Stimulated activated CD4-positive, alpha-beta T cell treated with anti-CD3 and anti-CD28 coated beads, Interleukin-2, amount 100 ng/mL, for 4 hours (primary cell): ENCODE measurements at places on chromosomes 1 and 21.

DNA sequence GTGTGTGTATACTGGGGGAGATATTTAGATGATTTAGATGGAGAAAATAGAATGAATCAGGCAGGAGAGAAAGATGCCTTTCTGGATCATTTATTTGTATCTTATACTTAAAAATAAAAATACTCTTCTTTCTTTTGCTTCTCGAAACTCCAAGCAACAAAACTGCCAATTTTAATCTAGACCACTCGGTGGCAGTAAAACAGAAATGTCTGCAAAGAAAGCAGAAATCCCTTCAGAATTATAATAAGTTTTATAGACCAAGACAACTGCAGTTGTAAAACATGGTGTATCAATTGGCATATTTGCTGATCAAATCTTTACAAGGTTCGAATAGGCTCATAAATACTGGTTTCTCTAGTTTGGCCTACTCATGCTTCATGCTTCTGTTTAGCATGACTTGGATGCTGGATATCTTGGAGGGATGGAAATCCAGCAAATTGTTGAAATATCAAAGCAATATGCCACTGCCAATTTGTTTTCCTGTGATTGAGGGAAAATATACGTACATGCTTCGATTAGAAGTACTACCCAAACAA is 15.1 kb upstream of the C1orf87 start:
- DNase-seq, result no peak

GRCh38 chr1:161989108-161989507 is 34.6 kb downstream of the OLFML2B start:
- no peak for DNase-seq

DNA sequence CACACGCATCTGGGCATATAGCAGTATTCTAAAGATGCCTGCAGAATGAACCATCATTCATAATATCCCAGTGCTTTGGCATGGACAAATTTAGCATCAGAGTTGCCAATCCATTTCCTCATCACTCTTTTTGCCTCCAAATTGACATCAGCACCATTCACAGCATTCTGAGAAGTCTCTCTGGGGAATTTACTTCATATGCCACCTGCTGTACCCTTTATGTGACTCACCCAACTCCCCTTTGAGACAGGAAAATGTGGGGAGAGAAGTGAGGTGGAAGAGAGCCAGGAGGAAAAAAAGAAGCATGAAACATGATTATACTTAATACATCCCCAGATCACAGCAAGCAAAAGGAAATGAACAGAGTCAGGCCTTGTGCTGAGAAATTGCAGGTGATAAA is 37.4 kb downstream of the RAB3B start:
- no peak for DNase-seq

DNA sequence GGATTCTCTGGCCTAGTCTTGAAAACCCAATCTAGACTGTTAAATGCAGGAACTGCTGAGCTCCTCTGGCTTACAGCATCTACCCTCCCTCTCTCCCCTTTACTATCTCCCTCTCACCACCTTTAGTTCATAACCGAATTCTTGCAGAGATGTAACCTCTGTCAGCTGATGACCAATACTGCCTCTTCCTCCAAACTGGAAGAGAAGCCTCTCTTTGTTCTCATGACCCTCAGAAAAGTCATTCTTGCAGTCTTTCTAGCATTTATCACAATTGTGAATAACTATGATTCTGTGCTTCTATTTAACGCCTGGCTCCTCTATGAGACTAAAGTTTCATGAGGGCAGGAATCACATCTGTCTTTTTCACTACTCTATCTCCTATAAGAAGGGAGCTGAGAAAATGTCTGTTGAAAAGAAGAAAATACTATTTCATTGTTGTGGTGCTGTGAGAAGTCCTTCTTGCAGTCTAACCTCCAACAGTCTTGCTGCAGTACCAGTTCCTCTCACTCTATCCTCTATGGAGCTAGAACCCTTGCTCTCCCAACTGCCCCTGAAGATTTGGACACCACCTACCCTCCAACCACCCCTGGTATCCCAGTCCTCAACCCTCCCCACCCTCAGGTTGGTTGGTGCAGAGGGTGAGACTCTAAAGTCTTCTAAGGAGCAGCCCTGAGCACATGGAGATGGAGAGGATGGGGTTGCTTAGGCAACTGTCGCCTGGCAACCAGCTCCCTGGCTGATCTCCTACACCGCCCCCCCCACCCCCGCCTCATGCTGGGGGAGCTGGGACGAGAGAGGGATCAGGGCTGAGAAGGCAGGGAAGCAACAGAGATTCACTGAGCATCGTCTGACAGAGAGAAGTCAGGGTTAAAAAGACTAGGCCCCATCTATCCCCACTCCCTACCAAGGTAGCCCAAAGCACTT is 13.9 kb downstream of the MEF2D start:
- DNase-seq, result no peak
